RCC 7860 (cell line): ENCODE measurements at places on chromosomes 16 and 17.

- no peak for DNase-seq
Measured at GRCh38 chr17:21357696-21358656, 18.2 kb upstream of the KCNJ12 start.

GRCh38 chr17:56824503-56824902 lies 9.2 kb downstream of the C17orf67 start:
- DNase-seq = no peak

- DNase-seq = no peak
Measured at GRCh38 chr17:29707212-29707571, 84.5 kb upstream of the CORO6 start.

GRCh38 chr17:4827399-4827798 lies 5.7 kb upstream of the MINK1 start:
- DNase-seq = no peak
